Activated T-helper 2 cell treated with anti-CD3 and anti-CD28 coated beads, Interferon-gamma antibody, Interleukin-2, Interleukin-4, amounts not matched to agents 10 μg/mL and 5 μg/mL and 100 μg/mL, durations not matched to agents 14 hours and 24 hours and 36 hours (primary cell): ENCODE measurements at places on chromosomes 11 and 22. TPM values are rescaled to one million over a fixed set of nuclear protein-coding genes. Genes with fewer than 3 reads are reported as not detected.

- no peaks in the 10 kb centered on the region for H3K4me1 ChIP-seq
- peaks cover 34% of the 10 kb centered on the region for H3K36me3 ChIP-seq
- H3K27ac ChIP-seq, result no peak overlapping the region
Observed at GRCh38 chr11:112016765-112017376, 8.3 kb upstream of the DLAT start.

Gene PTGDR2
- 0.28 and 0.32 TPM in 2 replicates for total RNA-seq

GRCh38 chr11:64747961-64748665, 4.2 kb upstream of the RASGRP2 start:
- peaks cover 31% of the 10 kb centered on the region for H3K36me3 ChIP-seq
- no peak for DNase-seq
- peaks cover 19% of the 10 kb centered on the region for H3K4me1 ChIP-seq
- H3K27me3 ChIP-seq, result no peaks in the 10 kb centered on the region
- peak overlapping the region; percentile 17 for H3K27ac ChIP-seq
- no peak overlapping the region for H3K4me3 ChIP-seq

- DNase-seq, result no peak
- no peaks in the 10 kb centered on the region for H3K27me3 ChIP-seq
- no peak overlapping the region for H3K27ac ChIP-seq
- H3K4me1 ChIP-seq, result no peaks in the 10 kb centered on the region
- no peak overlapping the region for H3K4me3 ChIP-seq
- H3K36me3 ChIP-seq, result no peaks in the 10 kb centered on the region
Observed at GRCh38 chr11:78801161-78801884, 226.7 kb upstream of the NARS2 start.

Gene ST14
- 0.09 and 0.14 TPM in 2 replicates for total RNA-seq

DNA sequence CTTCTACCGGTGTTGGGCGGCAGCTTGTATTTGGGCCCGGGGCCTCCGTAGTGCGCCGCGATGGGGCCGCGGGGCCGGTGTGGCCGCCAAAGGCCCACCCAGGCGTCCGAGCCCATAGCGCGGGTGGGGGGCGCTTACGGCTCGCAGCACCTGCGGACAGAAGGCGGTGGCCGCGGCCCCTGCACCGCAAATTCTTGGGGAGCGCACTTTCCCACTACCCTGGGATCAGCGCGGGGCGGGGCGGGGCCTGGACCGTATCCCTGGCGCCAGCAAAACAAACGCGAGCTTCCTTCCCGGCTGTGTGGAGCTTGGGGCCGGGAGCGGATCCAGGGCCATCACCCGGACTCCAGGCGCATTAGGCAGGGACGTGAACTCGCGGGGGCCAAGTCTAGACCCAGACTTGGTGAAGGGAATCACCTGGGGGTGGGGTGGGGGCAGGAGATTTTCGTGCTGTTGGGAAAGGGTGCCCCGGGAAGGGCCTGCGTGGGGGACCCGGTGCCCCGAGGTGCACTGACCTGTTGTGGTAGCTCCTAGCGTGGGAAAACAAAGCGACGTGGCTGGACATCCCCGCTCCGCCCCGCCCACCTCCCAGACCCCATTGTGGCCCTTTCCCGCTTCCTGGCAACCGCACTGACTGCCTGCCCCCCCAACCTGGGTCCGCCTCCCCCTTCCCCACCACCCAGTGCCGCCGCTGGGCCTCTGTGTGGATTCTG, 2.3 kb upstream of the TYMP start:
- no peaks in the 10 kb centered on the region for H3K27me3 ChIP-seq
- peak overlapping the region; percentile 91 for H3K4me3 ChIP-seq
- H3K4me1 ChIP-seq, result peaks cover 37% of the 10 kb centered on the region
- H3K27ac ChIP-seq, result peak overlapping the region; percentile 98
